Activated naive CD8-positive, alpha-beta T cell treated with anti-CD3 and anti-CD28 coated beads, Interleukin-2, amount 10 ng/mL, durations not matched to agents 7 days and 5 days (primary cell): ENCODE measurements at places on chromosomes 16 and 17. TPM values are rescaled to one million over a fixed set of nuclear protein-coding genes. Genes with fewer than 3 reads are reported as not detected.

Gene SAMD14
- total RNA-seq: 0.11 TPM

Gene MYH2
- total RNA-seq: not detected

Gene TBC1D3C
- total RNA-seq: 5.2 TPM

Gene TOP2A
- 313 TPM for total RNA-seq

- no peak for DNase-seq
- no peak overlapping the region for H3K27ac ChIP-seq
- no peak overlapping the region for H3K4me3 ChIP-seq
- peaks cover 23% of the 10 kb centered on the region for H3K27me3 ChIP-seq
- no peaks in the 10 kb centered on the region for H3K36me3 ChIP-seq
- peaks cover 5% of the 10 kb centered on the region for H3K4me1 ChIP-seq
Measured at GRCh38 chr17:50609380-50610074, 25.2 kb upstream of the ABCC3 start.

- peaks cover 1% of the 10 kb centered on the region for H3K4me1 ChIP-seq
- no peaks in the 10 kb centered on the region for H3K36me3 ChIP-seq
- H3K4me3 ChIP-seq: no peak overlapping the region
- peaks cover 6% of the 10 kb centered on the region for H3K27me3 ChIP-seq
- H3K27ac ChIP-seq: no peak overlapping the region
- DNase-seq: no peak
Measured at GRCh38 chr16:88560714-88561484, 9.3 kb upstream of the ZC3H18 start.

GRCh38 chr17:61128661-61129115, 271.0 kb upstream of the TBX2 start:
- H3K27ac ChIP-seq: no peak overlapping the region
- H3K27me3 ChIP-seq: peaks cover 3% of the 10 kb centered on the region
- peaks cover 7% of the 10 kb centered on the region for H3K36me3 ChIP-seq

- H3K4me1 ChIP-seq: peaks cover 16% of the 10 kb centered on the region
- H3K27ac ChIP-seq: no peak overlapping the region
- no peak overlapping the region for H3K4me3 ChIP-seq
- peaks cover 51% of the 10 kb centered on the region for H3K36me3 ChIP-seq
- H3K27me3 ChIP-seq: no peaks in the 10 kb centered on the region
- no peak for DNase-seq
Measured at GRCh38 chr17:8806253-8806925, 7.2 kb upstream of the MFSD6L start.

- H3K4me3 ChIP-seq: no peak overlapping the region
- H3K4me1 ChIP-seq: peaks cover 21% of the 10 kb centered on the region
- DNase-seq: no peak
- peaks cover 12% of the 10 kb centered on the region for H3K27me3 ChIP-seq
- peak overlapping the region; percentile 5 for H3K27ac ChIP-seq
Measured at GRCh38 chr17:73719588-73720071, 75.4 kb upstream of the SDK2 start.

DNA sequence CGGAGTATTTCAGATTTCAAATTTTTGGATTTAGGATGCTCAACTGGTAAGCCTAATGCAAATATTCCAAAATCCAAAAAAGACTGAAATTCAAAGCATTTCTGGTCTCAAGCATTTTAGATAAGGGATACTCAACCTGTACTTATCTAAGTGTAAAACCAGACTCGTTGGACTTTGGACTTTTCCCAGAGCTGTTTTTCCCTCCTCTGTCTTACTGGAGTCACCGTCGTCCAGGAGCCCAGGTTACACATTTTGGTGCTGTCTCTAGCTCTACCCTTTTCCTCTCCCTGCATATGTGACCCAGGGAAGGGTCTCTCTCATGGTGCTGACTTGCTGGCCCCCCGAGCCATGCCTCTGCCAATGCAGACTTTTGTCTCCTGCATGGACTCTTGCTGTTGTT, 46.0 kb upstream of the MMP2 start:
- no peaks in the 10 kb centered on the region for H3K4me1 ChIP-seq
- H3K4me3 ChIP-seq: no peak overlapping the region
- no peak for DNase-seq
- no peaks in the 10 kb centered on the region for H3K36me3 ChIP-seq
- H3K27me3 ChIP-seq: no peaks in the 10 kb centered on the region
- no peak overlapping the region for H3K27ac ChIP-seq

DNA sequence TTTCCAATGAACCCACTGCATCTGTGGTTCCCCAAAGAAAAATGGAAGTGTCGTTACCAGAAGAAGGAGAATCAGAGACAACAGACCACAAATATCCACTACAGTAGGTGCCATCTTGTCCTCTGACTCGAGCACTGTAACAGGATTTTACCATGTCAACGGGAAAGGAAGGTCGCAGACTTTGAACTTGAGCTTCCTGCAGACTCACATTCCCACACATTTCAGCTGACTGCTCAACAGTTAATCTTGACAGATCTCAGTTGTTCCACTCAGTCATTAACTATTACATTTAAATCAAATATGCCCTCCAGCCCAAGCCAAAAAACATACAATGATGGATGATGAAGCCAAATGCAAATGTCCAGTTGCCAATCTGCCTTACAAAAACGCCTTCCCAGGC, 37.0 kb downstream of the GAS7 start:
- no peak for DNase-seq
- no peak overlapping the region for H3K27ac ChIP-seq
- H3K27me3 ChIP-seq: peaks cover 2% of the 10 kb centered on the region
- H3K36me3 ChIP-seq: no peaks in the 10 kb centered on the region

DNA sequence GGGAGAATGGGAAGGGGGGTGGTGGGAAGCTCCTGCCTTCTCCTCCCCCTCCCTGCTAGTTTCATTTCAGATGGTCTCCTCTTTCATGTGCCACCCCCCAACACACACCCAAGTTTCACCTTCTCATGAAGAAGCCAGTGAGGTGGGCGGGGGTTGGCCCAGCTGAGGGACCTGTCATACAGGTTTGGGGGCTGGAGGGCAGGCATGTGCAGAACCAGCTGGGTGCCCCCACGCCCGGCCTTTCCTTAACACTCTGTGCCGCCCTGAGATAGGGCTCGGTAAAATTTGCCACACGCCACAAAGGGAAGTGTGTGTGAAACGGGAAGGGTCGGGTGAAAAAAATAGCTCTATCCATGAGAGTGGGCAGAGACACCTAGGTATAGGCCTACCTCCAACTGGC, 57.4 kb downstream of the PIPOX start:
- peaks cover 5% of the 10 kb centered on the region for H3K36me3 ChIP-seq
- no peaks in the 10 kb centered on the region for H3K27me3 ChIP-seq
- H3K27ac ChIP-seq: no peak overlapping the region
- no peak overlapping the region for H3K4me3 ChIP-seq
- DNase-seq: no peak

- no peak overlapping the region for H3K4me3 ChIP-seq
- no peak for DNase-seq
- H3K27me3 ChIP-seq: peaks cover 49% of the 10 kb centered on the region
- H3K27ac ChIP-seq: no peak overlapping the region
Measured at GRCh38 chr17:903691-904481, 75.7 kb downstream of the NXN start.

DNA sequence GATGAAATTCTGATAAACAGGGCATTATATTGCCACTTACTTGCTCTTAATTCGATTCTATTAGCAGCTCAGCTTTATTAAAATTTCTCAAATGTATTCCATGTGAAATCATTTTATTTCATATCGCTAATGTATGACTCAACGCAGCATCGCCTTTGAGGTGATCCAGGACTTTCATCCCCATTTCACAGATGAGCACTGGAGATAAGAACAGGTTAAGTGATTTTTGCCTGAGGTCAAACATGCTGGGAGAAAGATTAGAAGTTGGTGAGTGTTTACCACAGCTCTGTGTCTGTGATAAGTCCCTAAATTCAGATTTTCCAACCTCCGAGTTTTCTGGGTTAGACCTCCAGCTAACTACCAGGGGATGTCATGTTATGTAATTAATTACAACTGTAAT, 43.6 kb downstream of the RBFOX1 start:
- no peak overlapping the region for H3K27ac ChIP-seq
- DNase-seq: no peak
- H3K27me3 ChIP-seq: no peaks in the 10 kb centered on the region
- no peaks in the 10 kb centered on the region for H3K36me3 ChIP-seq
- no peak overlapping the region for H3K4me3 ChIP-seq
- no peaks in the 10 kb centered on the region for H3K4me1 ChIP-seq

DNA sequence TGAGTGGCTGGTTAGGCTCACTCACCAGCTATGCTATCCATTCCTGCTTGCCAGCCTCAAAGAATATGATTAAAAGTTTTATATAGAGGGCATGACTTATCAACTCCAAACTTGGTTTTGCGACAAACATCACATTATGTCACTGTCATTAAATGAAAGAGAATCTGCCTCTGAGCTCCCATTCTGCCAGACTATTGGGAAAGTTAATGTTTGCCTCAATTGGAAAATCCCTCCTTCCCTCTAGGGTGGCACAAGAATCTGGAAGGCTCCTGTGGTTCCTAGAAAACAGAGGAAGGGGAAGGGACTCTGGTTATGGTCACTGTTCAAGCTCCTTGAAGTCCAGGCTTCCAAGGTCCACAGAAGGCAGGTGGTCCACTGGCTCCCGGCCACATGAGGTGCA, 50.5 kb upstream of the TEX2 start:
- H3K36me3 ChIP-seq: no peaks in the 10 kb centered on the region
- peaks cover 6% of the 10 kb centered on the region for H3K27me3 ChIP-seq
- DNase-seq: no peak
- H3K4me1 ChIP-seq: no peaks in the 10 kb centered on the region
- H3K4me3 ChIP-seq: no peak overlapping the region

DNA sequence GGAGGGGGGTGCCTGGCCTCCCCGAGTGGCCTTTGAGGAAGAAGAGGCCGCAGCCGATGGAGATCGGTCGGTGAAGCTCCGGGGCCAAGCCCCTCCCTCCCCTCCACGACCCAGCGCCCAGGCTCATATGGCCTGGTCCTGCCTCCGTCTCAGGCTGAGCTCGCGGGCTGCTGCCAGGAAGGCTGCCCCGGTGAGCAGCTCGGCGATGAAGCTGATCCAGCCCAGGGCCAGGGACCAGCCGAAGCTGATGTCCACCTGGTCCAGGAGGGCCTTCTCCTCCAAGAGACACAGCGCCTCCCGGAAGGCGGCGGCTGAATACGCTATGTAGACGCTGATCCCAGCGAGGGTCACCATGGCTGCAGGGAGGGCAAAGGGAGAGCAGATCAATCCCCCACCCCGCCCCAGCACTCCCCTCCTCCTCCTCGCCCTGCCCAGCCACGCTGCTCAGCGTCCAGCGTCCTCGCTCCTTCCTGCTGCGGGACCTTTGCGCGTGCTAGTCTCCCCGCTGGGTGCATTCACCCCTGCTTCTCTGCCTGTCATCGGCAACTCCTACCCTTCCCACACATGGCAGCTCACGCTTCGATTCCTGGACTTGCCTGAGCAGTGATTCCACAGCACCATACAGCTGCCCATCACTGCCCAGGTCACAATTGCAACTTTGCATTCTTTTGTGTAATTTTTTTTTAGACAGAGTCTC, 20.5 kb downstream of the TMEM114 start:
- no peak overlapping the region for H3K4me3 ChIP-seq
- no peaks in the 10 kb centered on the region for H3K36me3 ChIP-seq
- no peak overlapping the region for H3K27ac ChIP-seq
- H3K27me3 ChIP-seq: peaks cover 16% of the 10 kb centered on the region
- peaks cover 13% of the 10 kb centered on the region for H3K4me1 ChIP-seq

DNA sequence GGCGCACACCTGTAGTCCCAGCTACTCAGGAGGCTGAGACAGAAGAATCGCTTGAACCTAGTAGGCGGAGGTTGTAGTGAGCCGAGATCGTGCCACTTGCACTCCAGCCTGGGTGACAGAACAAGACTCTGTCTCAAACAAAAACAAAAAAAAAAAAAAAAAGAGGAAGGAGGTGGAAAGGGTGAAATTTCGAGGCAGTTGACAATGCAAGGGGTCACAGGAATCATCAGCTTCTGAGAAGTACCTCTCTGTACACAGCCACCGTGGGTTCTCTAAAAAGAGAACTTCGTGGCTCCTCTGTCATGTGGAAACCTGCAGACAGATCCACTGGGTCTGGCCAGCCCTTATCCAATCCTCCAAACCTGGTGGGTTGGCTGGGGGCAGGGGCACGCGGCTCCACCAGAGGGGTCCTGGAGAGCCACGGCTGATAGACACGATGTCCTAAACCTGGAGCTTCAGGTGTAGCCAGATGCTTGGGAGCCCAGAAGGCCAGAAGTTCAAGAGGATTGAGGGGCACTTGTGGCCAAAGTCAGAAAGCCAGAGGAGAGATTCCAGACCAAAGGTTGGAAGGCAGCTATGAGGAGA, 540 bp upstream of the CD300LF start:
- no peak for DNase-seq
- H3K4me3 ChIP-seq: no peak overlapping the region
- peaks cover 6% of the 10 kb centered on the region for H3K4me1 ChIP-seq
- no peaks in the 10 kb centered on the region for H3K36me3 ChIP-seq

DNA sequence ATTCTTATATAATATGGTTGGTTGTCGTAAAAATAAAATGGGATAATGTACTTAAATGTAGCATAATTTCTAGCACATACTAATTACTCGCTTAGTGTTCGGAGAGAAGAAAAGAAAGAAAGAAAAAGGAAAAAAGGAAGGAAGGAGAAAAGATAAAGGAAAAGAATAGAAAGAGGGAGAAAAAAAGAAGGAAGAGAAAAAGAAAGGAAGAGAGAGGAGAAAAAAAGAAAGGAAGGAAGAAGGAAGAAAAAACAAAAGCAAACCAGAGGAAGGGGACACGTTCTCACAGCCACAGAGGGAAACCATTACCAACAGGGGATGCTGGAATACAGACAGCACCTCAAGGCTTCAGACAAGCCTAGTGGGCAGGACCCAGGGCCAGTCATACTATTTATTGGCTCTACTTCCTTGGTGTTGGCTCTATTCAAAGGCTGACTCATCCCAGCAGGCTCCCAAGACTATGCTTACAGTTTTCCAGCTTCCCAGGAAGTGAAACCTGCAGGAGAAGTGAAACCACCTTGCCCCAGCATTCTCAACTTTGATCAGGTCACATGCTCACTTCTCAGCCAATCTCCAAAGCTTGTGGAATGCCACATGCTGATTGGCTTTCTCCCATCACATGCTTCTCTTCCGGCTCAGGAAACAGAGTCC, 273.5 kb upstream of the IRX5 start:
- H3K36me3 ChIP-seq: no peaks in the 10 kb centered on the region
- H3K27me3 ChIP-seq: peaks cover 18% of the 10 kb centered on the region
- H3K4me1 ChIP-seq: peaks cover 3% of the 10 kb centered on the region
- no peak overlapping the region for H3K4me3 ChIP-seq
- no peak overlapping the region for H3K27ac ChIP-seq
